ENCODE measurements at places on chromosomes 12 and 14.

DNA sequence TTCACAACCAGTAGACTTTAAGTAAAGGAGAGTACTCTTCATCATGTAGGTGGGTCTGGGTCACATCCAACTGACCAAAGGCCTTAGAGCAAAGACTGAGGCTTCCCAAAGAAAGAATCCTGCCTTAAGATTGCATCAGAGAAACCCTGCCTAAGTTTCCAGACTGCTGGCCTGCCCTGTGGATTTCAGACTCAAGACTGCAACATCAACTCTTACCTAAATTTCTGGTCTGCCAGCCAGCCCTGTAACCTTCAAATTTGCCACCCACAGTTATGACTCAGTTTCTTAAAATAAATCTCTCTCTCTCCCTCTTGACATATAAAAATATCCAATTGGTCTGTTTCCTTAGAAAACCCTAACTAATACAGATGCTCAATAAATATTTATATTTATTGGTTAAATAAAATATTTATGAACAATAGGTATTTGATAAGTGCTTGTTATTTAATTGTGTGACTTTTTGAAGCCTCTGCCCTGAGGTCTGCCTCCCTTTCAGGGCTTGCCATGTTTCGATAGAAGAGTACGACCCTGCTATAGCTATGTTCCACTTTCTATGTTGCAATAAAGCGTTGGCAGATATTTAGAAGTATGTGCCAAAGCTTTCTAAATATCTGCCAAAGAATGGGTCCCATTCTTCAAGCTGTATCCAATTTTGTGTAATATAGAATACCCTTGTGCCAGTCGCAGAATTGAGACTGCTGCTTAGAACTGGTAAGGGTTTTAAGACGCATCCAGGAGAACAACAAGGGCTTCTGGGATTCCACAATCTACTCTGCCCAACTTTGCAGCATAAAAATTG lies 65.7 kb downstream of the TMEM30B start:
- no peak for DNase-seq

- DNase-seq = no peak
Observed at GRCh38 chr12:91931111-91931510, 214.5 kb downstream of the BTG1 start.

GRCh38 chr14:37140176-37140575 lies 32.2 kb downstream of the SLC25A21 start:
- no peak for DNase-seq

DNA sequence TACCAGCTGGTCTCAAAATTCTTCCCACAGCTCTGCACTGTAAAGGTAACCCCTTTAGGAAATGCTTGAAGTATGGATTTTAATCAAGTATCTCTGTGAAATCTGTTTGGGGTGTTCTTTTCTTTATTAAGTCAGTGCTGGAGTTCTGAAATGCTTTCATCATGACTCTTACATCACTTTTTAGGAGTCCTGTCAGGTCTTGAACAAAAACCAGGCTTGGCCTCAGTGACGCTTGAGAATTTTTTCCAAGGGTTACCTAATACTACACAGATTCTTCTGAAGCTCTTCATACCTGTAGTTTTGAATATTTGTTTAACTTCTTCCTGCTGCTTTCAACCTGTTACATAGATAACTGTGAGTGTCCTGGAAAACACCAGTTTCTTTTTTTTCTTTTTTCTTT lies 47.0 kb upstream of the KCNH3 start:
- no peak for DNase-seq

- DNase-seq = no peak
Observed at GRCh38 chr12:14655284-14655683, 41.1 kb downstream of the GUCY2C start.

- no peak for DNase-seq
Observed at GRCh38 chr14:104516906-104517305, 62.7 kb upstream of the C14orf180 start.

DNA sequence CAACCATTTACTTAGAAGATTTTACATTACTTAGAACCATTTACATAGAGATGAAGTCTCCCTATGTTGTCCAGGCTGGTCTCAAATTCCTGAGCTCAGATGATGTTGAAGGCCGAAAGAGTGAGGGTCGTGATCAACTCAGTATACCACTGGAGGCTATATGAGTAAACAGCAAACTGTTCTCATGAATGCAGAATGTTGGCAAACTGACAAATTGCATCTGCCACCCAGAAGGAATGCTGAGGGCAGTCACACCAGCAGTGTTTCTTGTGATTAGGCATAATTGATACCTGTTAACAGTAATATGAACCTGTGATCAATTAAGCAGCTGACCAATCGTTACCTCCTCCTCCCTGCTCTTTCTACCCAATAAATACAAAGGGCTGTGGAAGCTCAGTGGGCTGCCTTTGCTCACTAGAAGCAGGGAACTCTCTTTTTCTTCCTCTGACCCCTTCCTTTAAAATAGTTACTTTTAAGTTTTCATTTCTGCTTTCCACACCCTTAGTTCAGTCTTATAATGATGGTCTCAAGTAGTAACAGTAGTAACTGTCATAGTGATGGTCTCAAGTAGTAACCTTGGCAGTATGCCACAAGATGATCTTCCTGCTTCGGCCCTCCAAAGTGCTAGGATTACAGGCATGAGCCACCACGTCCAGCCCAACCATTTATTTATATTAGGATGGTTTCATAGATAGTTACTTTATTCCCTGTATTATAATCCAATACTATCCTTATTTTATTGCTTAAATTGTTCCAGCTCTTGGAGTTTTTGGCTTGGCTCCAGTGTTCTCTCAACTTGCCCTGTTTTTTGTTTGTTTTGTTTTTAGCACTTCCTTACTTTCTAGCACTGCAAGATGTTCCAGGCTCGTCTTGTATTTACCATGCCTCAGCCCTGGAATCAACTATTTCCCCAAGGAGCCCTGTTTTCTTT lies 25.8 kb downstream of the LIMA1 start:
- no peak for DNase-seq

- DNase-seq = no peak
Observed at GRCh38 chr14:81172353-81172752, 48.4 kb downstream of the GTF2A1 start.

- no peak for DNase-seq
Observed at GRCh38 chr14:34060651-34060999, 109.8 kb upstream of the EGLN3 start.

- no peak for DNase-seq
Observed at GRCh38 chr14:36619131-36619530, 36.7 kb upstream of the NKX2-8 start.

DNA sequence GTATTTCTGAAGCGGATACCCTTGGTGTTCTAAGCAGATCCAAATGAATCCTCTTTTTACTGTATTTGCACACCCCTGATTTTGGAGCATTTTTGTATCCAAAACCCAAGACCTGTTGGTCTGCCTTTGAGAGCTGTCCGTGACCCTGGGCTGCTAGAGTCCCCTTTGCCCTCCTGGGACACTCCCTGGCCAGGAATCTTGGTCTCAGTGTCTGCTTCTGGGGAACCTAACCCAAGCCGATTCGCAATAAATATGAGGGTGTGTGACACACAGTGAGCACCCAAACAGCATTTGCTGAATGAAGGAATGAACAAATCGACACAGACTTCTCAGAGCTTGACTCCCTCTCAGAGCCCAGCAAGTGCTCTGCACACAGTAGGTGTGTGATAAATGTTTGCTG lies 92.9 kb downstream of the SCARB1 start:
- no peak for DNase-seq

DNA sequence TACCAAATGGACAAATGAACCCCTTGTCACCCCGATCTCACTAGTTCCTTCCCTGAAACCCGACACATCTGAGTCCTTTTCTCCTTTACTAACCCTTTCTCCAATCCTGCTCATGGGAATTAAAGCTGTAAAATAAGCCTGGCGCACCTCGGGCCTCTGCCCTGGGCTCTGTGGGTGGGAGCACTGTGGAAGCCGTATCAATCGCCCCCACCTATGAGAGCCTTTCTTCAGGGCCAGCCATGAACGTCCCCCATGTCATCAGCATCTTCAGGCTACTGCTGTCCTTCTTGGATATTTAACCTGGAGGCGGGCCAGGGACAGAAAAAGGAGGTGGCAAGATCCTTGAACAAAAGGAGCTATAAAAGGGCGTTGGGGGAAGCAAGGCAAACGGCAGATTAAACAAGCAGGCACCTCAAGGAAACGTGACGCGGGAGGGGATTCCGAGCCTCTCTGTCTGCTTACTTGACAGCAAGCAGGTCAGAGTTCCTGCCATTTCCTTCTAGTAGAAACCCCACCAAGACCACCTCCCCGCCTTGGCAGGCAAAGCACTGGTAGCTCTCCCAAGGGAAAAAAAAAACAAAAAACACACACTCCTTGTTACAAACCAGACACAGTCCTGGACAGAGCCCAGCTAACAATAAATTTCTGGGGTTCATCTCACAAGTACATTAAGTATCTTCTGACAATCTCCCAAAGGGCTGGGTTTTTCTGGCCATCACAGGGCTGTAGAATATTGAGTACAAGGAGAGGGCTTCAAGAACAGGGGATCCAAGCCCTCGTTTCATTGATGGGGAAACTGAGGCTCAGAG lies 62.9 kb downstream of the DPF3 start:
- DNase-seq = no peak

DNA sequence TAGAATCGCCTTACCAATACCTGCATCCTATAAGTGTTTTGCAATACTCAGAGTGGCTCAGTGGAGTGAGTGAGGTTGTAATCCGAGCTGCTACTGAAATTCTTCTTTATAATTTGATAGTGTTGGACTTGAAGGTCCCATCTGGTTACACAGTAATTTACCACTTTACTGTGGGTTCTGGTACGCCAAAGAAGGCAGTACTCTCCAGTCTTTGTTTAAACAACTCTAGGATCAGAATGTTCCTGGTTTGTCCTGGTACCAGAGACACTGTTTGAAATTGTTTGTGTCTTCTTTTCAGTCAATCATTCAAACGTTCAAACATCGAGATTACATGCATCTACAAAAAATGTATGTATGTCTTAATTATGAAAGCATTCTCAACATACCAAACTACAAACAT lies 51.3 kb upstream of the AMN1 start:
- DNase-seq = no peak

DNA sequence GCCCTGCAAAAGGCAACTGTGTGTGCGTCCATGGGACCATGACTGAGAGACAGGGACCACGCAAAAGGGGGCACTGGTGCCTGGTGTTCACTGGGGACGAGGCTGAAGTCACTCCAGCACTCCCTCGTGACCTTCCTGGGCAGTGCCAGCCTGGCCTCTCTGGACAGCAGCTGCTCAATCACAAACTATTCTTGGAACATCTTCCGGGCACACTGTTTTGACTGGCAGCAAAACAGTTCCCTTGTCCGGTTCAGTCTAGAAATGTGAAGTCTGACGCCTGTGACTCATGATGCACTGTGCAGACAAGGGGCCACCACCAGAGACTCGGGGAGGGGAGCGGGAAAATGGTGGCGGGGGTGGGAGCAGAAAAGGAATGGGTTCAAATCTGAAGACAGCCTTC lies 20.8 kb downstream of the SNRNP35 start:
- no peak for DNase-seq

- DNase-seq = no peak
Observed at GRCh38 chr12:111953455-111953854, 59.5 kb downstream of the TMEM116 start.

- DNase-seq = no peak
Observed at GRCh38 chr14:93309427-93309966, 23.3 kb downstream of the BTBD7 start.

- no peak for DNase-seq
Observed at GRCh38 chr12:92085736-92086040, 60.0 kb downstream of the BTG1 start.

DNA sequence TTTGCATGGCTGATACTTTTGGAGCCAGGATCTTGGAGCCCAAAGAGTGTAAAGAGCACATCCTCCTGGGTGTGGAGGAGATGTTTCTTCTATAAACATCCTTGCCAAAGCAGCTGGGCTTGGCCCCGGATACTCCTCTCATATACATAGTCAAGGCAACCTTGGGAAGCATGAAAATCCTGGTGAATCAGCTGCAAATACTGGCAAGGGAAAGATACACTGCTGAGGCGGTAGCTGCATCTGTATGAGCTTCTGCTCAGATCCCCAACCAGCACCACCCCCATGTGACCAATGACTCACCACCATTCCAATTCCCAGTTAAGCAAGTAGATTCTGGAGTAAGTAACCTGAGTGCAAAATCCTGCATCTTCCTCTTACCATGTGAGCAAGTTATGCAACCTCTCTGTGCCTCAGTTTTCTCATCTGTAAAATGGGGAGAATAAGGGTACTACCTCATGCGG lies 567.4 kb downstream of the MED13L start:
- DNase-seq = no peak

DNA sequence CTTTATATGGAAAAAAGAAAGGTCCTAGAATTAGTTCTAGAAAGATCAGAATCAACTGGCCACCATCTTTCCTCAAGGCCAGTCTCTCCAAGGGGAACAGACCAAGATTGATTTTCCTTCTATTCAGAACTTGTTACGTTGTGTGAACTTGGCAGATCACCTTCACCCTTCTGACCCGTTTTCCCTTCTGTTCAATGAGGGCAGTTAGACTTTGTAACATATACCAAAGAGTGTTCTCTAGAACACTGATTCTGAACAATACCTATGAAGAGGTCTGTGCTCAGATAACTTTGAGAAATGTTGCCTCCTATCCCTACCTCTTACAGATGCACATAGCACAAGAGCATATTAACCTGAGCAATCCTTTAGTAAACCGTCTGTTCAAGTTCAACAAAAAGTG lies 10.6 kb upstream of the PCK2 start:
- DNase-seq = no peak

- no peak for DNase-seq
Observed at GRCh38 chr14:45096218-45096617, 12.3 kb downstream of the PRPF39 start.

- DNase-seq = no peak
Observed at GRCh38 chr12:2450553-2450952, 344.2 kb upstream of the FKBP4 start.

DNA sequence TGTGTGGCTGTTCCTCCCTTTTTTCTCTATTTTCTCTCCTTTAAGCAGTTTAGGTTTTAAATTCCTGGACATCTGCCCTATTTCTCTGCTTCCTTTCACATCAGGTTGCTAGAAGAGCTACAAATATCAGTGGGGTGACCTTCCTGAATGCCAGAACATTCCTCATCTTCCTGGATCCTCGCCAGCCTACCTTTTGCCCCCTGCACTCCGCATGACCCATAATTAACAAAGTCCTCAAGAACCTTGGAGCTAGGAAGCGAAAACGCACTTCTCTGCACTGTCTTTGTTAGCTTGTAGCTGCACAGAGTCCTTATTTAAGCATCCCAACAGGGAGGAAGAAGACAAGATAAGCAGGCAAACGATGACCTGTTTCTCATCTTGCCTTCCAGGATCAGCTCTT lies 30.5 kb downstream of the VDR start:
- DNase-seq = no peak

GRCh38 chr12:41950455-41950854 lies 194.2 kb downstream of the GXYLT1 start:
- DNase-seq = no peak

DNA sequence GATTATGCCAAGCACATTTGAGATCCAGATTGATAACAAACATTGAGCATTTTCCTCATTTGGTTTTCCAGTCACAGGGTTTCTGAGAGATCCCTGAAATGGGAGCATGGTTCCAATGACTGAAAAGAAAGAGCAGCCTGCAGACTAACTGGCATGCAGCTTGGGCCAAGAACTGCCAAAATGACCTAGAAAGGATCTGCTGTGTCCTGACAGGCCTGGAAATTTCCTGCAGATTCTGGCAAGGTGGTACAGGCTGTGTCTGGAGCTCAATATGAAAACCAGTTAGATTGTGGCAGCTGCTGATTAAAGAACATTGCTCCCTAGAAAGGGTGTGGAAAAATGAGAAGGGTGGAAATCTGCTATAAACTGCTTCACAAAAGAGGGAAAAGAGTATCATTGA lies 417.3 kb downstream of the IPO8 start:
- DNase-seq = no peak

GRCh38 chr12:65754744-65755595 lies 69.3 kb upstream of the HMGA2 start:
- DNase-seq = no peak

- no peak for DNase-seq
Observed at GRCh38 chr12:106704081-106704480, 70.4 kb upstream of the RIC8B start.
